Cardiac atrium fibroblast (primary cell): ENCODE measurements at places on chromosomes 12 and 14. TPM values are rescaled to one million over a fixed set of nuclear protein-coding genes. Genes with fewer than 3 reads are reported as not detected.

Gene HOXC12
- total RNA-seq, result not detected in 2 replicates

Gene VWF
- total RNA-seq, result 3.2 and 15.9 TPM in 2 replicates

Gene METTL25
- 11.3 and 15.5 TPM in 2 replicates for total RNA-seq

Gene PDE3A
- 22.9 and 28.0 TPM in 2 replicates for total RNA-seq

Gene SCN8A
- total RNA-seq, result 0.16 and 0.18 TPM in 2 replicates

Gene PLA2G1B
- not detected in 2 replicates for total RNA-seq
